Progenitor cell of endocrine pancreas (in vitro differentiated cells): ENCODE measurements at places on chromosomes 12 and 14. TPM values are rescaled to one million over a fixed set of nuclear protein-coding genes. Genes with fewer than 3 reads are reported as not detected.

SCNN1A gene
- total RNA-seq: 14.3 and 23.1 TPM in 2 replicates

GPRC5A gene
- total RNA-seq: 4.0 and 7.1 TPM in 2 replicates

HOXC10 gene
- total RNA-seq: not detected in 2 replicates

KSR2 gene
- total RNA-seq: 1.8 TPM in 2 replicates

DNA sequence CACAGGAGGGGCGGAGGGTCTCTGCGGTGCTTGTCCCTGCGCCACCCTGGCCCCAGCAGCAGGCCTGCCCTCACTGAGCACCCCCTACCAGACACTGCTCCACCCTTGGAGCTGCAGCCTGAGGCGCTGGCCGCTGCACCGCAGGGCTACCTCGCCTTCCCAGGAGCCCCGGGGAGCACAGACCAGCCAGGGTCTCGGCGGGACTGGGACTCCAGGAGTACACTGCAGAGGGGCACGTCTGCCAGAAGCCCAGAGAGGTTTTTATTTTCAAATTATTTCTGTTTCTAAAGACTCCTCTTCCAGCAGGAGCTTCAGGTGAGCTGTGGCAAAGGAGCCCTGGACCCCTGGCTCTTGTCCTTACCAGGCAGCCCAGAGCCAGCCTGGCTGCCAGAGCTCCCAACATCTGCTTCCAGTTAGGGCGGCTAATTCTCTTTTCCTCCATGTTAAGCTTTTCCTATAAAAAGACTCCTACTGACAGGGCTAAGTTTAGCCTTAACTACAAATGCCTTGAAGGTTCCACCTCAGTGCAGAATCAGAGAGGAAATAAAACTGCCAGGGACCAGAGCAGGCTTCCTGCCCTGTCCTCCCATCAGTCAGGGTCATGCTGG is 26.4 kb downstream of the DEGS2 start:
- H3K4me1 ChIP-seq: peaks cover 9% of the 10 kb centered on the region
- no peak for DNase-seq
- no peak overlapping the region for H3K4me3 ChIP-seq
- peaks cover 11% of the 10 kb centered on the region for H3K36me3 ChIP-seq
- H3K27ac ChIP-seq: no peak overlapping the region

GRCh38 chr12:4286228-4286627 is 12.7 kb downstream of the CCND2 start:
- no peak for DNase-seq
- peaks cover 11% of the 10 kb centered on the region for H3K4me1 ChIP-seq
- H3K27ac ChIP-seq: peak overlapping the region; percentile 14
- no peaks in the 10 kb centered on the region for H3K27me3 ChIP-seq
- H3K36me3 ChIP-seq: peaks cover 58% of the 10 kb centered on the region
- H3K4me3 ChIP-seq: no peak overlapping the region

DNA sequence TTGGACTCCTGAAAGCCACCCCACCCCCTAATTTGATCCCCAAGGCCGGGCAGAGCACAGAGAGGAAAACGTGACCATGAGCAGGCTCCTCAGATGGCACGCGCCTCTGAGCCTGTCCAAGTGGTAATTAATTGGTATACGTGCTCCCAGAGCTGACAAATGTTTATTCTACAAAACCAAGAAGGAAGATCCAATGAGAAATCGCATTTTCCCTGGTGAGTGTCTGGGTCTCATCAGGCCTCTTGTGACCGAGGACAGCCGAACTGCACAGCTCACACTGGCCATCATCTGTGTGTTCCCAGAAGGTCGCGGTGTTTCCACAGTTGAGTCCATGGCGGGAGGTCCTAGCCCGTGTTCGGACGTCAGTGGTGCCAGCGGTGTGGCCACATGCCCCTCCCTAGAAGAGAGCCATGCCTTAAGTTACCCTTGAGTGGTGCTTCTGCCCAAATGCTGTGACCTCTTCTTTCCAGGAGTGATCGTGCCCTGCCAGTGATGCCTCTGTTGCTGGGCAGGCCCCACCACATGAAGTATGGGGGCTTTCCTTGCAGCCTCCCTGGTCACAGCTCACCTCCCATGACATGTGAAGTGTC is 317.5 kb upstream of the RTL1 start:
- H3K27me3 ChIP-seq: peaks cover 8% of the 10 kb centered on the region
- no peaks in the 10 kb centered on the region for H3K36me3 ChIP-seq
- no peak overlapping the region for H3K27ac ChIP-seq

- no peak overlapping the region for H3K27ac ChIP-seq
- H3K4me3 ChIP-seq: no peak overlapping the region
- H3K36me3 ChIP-seq: no peaks in the 10 kb centered on the region
- no peaks in the 10 kb centered on the region for H3K4me1 ChIP-seq
- peaks cover 34% of the 10 kb centered on the region for H3K27me3 ChIP-seq
- DNase-seq: peak; percentile 1
These were observed 43.9 kb downstream of the DIO3 start for GRCh38 chr14:101604935-101605780.

DNA sequence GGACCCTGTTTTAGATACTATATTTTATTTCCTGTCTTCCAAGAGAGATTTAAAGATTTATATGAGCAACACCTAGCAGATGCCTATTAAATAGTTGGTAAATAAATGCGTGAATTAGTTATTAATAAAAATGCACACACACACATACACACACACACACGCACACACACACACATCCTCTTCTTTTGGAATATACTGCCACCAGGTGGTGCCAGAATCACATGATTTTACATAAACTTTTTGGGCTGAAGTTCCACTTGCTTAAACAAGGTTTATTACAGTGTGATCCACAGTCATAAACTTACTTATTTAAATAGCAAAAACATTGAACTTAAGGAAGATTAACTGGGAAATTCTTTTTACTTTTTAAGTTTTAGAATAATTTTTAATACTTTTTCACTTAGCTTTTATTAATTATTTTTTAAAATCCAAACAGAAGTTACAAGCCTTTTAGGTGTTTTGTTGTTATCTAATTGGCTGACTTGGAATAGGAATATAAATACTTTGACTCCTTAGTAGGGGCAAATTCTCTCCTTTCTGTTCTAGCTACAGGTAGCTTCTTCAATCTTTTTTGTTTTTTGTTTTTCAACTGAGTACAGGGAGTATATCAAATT is 17.5 kb downstream of the RAD51B start:
- no peak for DNase-seq
- no peak overlapping the region for H3K27ac ChIP-seq
- peaks cover 1% of the 10 kb centered on the region for H3K4me1 ChIP-seq
- no peaks in the 10 kb centered on the region for H3K27me3 ChIP-seq
- H3K36me3 ChIP-seq: peaks cover 4% of the 10 kb centered on the region

GRCh38 chr12:19695244-19696098 is 256.2 kb downstream of the AEBP2 start:
- H3K27ac ChIP-seq: no peak overlapping the region
- no peak overlapping the region for H3K4me3 ChIP-seq
- H3K4me1 ChIP-seq: peaks cover 7% of the 10 kb centered on the region
- H3K36me3 ChIP-seq: no peaks in the 10 kb centered on the region
- no peaks in the 10 kb centered on the region for H3K27me3 ChIP-seq

DNA sequence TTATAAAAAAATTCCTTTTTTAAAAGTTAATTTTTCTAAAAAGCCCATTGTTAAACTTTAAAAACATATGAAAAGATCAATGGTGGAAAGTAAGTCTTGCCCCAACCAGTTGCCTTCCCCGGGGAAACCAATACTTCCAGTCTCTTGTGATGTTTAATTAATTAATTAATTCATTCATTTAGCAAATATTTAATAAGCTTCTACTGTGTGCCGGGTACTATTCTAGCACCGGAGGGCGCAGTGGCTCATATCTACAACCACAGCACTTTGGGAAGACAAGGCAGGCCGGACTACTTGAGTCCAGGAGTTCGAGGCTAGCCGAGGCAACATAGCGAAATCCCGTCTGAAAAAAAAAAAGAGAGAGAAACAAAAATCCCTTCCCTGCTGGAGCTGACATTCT is 87.4 kb downstream of the HECTD4 start:
- no peak for DNase-seq
- H3K4me3 ChIP-seq: no peak overlapping the region
- no peaks in the 10 kb centered on the region for H3K27me3 ChIP-seq
- no peaks in the 10 kb centered on the region for H3K4me1 ChIP-seq
- H3K36me3 ChIP-seq: peaks cover 7% of the 10 kb centered on the region

DNA sequence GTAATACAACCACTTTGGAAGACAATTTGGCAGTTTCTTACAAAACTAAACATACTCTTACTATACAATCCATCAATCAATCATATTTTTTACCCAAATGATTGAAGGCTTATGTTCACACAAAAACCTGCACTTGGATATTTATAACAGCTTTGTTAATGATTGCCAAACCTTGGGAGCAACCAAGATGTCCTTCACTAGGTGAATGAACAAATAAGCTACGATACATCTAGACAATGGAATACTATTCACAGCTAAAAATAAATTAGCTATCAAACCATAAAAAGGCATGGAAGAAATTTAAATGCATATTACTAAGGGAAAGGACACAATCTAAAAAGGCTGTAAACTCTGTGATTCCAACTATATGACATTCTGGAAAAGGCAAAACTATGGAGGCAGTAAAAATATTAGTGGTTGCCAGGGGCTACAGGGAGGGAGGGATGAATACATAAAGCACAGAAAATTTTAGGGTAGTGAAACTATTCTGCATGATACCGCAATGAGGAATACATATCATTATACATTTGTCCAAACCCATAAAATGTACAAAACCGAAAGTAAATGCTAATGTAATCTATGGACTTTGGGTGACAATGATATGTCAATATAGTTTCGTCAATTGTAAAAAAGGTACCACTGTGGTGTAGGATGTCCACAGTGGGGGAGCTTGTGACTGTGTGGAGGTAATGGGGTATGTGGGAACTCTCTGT is 70.5 kb downstream of the GPR65 start:
- no peak for DNase-seq
- H3K27me3 ChIP-seq: peaks cover 3% of the 10 kb centered on the region
- no peaks in the 10 kb centered on the region for H3K36me3 ChIP-seq
- H3K4me1 ChIP-seq: no peaks in the 10 kb centered on the region
- H3K4me3 ChIP-seq: no peak overlapping the region

DNA sequence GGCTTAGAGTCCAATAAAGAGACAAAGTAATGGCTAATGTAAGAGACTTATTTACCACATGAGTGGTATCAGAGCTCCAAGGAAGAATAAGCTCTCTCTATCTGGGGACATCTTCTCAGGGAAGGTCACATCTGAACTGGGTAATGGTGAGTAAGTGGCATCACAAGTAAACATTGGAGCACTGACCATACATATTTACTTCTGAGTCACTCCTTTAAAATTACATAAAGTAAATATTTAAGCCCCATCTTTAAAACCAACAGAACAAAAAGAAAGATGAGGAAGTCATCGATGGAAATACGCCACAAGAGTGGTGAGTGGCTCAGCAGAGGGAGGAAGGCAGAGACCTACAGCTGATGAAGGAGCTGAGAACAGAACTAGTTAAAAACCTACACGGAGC is 159.9 kb downstream of the DUSP6 start:
- H3K4me3 ChIP-seq: no peak overlapping the region
- DNase-seq: no peak
- H3K4me1 ChIP-seq: no peaks in the 10 kb centered on the region

DNA sequence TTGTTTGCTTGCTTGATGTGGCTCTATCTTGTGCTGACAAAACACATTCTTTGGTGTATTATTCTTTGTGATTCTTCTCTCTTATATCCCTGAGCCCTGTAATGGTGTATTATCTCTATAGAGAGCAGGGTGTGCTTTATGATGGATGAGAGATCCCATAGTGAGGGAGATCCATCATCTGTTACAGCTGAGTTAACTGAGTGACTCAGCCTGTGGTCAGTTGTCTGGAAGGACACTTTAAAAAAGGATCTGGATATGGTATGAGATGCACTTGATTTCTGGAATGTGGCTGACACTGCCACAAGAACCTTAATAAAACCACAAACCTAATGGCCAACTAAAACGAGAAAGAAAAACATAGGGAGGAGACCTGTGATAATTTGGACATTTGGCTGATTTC is 461.4 kb upstream of the SYT1 start:
- H3K4me1 ChIP-seq: peaks cover 4% of the 10 kb centered on the region
- no peaks in the 10 kb centered on the region for H3K36me3 ChIP-seq
- no peak overlapping the region for H3K27ac ChIP-seq
- DNase-seq: no peak
- no peaks in the 10 kb centered on the region for H3K27me3 ChIP-seq

GRCh38 chr12:12606781-12607589 is 4.7 kb upstream of the CREBL2 start:
- H3K27ac ChIP-seq: no peak overlapping the region
- no peak for DNase-seq
- H3K36me3 ChIP-seq: no peaks in the 10 kb centered on the region
- no peaks in the 10 kb centered on the region for H3K27me3 ChIP-seq
- H3K4me3 ChIP-seq: no peak overlapping the region

DNA sequence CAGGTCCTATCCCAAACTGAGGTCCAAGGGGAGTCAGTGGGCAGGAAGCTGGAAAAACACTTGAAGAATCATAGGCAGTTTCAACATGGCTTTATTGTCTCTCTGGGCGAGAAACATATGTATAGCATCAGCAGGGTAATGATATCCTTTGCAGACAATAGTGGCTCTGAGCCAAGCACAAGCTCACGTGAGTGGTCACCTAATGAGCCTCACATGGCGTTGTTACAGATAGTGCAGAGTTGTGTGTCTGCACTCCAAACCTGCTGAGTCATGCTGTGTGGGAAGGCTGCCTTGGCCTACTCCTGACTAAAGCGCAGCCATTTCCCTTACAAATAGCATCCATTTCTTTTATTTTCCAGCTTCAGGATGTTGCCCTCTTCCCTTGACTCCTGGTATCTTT is 105.2 kb upstream of the SYT1 start:
- no peak for DNase-seq
- H3K27ac ChIP-seq: no peak overlapping the region

- no peak for DNase-seq
- H3K4me1 ChIP-seq: peaks cover 2% of the 10 kb centered on the region
- H3K4me3 ChIP-seq: no peak overlapping the region
- peaks cover 17% of the 10 kb centered on the region for H3K36me3 ChIP-seq
- H3K27me3 ChIP-seq: no peaks in the 10 kb centered on the region
These were observed 48.6 kb downstream of the PCNX1 start for GRCh38 chr14:70955543-70956480.

DNA sequence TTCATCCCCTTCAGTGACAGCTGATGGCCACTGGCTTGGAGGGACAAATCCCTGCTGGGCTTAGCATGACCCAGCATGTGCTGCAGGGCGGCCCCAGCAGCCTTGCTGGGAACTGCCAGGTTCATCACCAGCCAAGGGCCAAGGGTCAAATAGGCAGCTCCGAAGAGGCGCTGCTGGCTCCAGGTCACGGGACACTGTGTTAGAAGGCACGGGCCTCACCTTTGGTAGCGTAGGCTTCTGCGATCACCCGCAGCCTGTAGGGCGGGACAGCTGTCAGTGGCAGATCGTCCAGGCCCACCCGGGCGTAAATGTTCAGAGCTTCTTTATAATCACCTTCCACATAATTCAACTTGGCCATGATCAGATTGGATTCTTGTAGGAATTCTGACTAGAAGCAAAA is 35.7 kb downstream of the TTC7B start:
- no peak overlapping the region for H3K27ac ChIP-seq
- DNase-seq: no peak
- no peaks in the 10 kb centered on the region for H3K27me3 ChIP-seq
- no peak overlapping the region for H3K4me3 ChIP-seq
- no peaks in the 10 kb centered on the region for H3K4me1 ChIP-seq
